ENCODE measurements at places on chromosomes 7 and 10. TPM values are rescaled to one million over a fixed set of nuclear protein-coding genes. Genes with fewer than 3 reads are reported as not detected.
A peak's percentile ranks its signal among the peaks of the same experiment; 100 is the strongest.

KIAA1549 gene
- total RNA-seq = 18.7 TPM

TCF7L2 gene
- 51.1 TPM for total RNA-seq

PTPRN2 gene
- 4.7 TPM for total RNA-seq

EGFR gene
- 5.9 TPM for total RNA-seq

NPY gene
- total RNA-seq = 0.46 TPM

CRTAC1 gene
- total RNA-seq = 1.1 TPM

MBL2 gene
- total RNA-seq = not detected

CLCN1 gene
- total RNA-seq = 0.23 TPM

GLRX3 gene
- total RNA-seq = 142 TPM

PKD2L1 gene
- total RNA-seq = not detected

DNA sequence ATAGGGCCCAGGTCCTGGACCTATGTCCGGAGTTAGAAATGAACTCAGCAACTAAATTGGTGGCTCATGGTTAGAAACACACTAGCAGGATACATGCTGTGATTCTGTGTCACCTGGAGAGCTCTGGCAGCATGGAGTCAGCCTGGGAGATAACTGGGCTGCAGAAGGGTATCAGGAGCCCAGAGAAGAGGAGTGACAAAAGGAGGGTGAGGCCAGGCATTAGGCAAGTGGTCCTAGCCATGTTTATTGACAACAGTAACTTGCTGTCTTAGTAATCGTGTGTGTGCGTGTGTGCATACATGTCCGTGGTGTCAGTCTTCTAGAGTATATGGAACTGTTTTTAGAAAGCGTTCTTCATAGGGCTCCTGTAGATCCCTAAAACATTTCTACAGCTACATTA, 157.5 kb upstream of the PHYHIPL start:
- no peaks in the 10 kb centered on the region for H3K36me3 ChIP-seq
- no peak for DNase-seq
- no peaks in the 10 kb centered on the region for H3K27me3 ChIP-seq
- peaks cover 6% of the 10 kb centered on the region for H3K4me1 ChIP-seq
- H3K4me3 ChIP-seq = no peak overlapping the region

DNA sequence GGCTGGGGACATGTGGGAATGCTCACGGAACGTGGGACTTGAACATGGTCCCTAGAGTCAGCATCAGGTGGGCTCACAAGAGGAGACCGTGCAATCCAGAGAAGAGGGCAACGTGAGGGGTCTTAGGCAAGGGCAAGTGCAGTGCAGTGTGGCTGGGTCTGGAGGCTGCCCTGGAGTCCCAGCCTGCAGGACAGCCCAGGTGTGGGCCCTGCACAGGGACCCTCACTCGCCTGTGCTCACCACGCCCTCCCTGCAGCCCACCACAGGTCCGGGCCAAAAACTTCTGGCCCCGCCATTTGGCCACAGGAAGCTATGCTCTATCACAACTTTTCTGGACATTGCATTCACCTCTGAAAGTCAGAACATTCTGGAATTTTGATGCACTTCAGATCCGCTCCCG, 133.5 kb downstream of the PAXIP1 start:
- no peak overlapping the region for H3K27ac ChIP-seq
- H3K36me3 ChIP-seq = peaks cover 79% of the 10 kb centered on the region
- H3K4me1 ChIP-seq = no peaks in the 10 kb centered on the region
- H3K4me3 ChIP-seq = no peak overlapping the region
- no peak for DNase-seq

DNA sequence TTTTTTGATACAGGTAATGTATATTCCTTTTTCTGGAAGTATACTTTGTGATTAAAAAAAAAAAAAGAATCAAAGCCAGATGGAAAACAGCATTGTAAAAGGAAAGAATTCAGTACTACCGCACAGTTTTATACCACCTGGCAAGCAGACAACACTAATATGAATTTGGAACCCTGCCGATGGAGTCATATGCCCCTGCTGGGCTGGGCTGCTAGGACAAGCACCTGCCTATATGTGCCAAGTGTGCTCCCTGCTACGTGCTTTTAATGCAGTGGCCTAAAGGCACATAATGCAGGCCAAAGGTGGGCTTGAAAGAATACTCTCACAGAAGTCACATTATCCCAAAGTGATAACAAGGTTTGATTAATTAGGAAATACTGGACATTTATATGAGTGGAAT, 29.8 kb upstream of the WAC start:
- peaks cover 20% of the 10 kb centered on the region for H3K4me1 ChIP-seq
- no peak overlapping the region for H3K27ac ChIP-seq
- H3K27me3 ChIP-seq = no peaks in the 10 kb centered on the region
- DNase-seq = no peak

- no peak overlapping the region for H3K27ac ChIP-seq
- H3K27me3 ChIP-seq = peaks cover 3% of the 10 kb centered on the region
- no peak overlapping the region for H3K4me3 ChIP-seq
- DNase-seq = no peak
- H3K4me1 ChIP-seq = peaks cover 17% of the 10 kb centered on the region
These were observed 91.1 kb downstream of the TEX36 start for GRCh38 chr10:125591886-125592285.

DNA sequence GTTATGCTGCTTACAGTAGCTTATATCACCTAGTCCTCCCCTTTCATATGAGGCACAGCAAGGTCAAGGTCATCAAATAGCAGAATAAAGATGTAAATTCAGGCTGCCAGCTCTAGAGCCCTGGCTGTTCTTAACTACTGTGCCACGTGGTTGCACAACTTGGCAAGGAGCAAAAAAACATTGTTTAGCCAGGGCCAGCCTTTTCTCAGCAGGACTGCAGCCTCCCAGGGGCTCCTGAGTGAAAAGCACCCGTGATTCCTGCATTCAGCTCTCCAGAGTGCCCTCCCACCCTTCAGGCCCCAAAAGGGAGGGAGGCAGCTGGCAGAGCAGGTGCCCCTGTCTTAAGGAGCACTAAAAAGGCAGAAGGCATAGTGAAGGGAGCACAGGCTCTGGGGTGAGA, 31.8 kb upstream of the TM9SF3 start:
- no peak overlapping the region for H3K4me3 ChIP-seq
- DNase-seq = no peak
- no peak overlapping the region for H3K27ac ChIP-seq
- peaks cover 7% of the 10 kb centered on the region for H3K4me1 ChIP-seq
- H3K27me3 ChIP-seq = no peaks in the 10 kb centered on the region

GRCh38 chr7:17159500-17160037, 138.9 kb upstream of the AHR start:
- peaks cover 5% of the 10 kb centered on the region for H3K36me3 ChIP-seq
- DNase-seq = no peak
- no peak overlapping the region for H3K4me3 ChIP-seq
- no peaks in the 10 kb centered on the region for H3K27me3 ChIP-seq
- no peaks in the 10 kb centered on the region for H3K4me1 ChIP-seq

GRCh38 chr10:123835575-123835974, 56.0 kb downstream of the CPXM2 start:
- H3K36me3 ChIP-seq = no peaks in the 10 kb centered on the region
- H3K4me1 ChIP-seq = peaks cover 28% of the 10 kb centered on the region
- no peak overlapping the region for H3K27ac ChIP-seq
- H3K4me3 ChIP-seq = no peak overlapping the region

- H3K4me1 ChIP-seq = no peaks in the 10 kb centered on the region
- no peaks in the 10 kb centered on the region for H3K27me3 ChIP-seq
- no peak overlapping the region for H3K4me3 ChIP-seq
- DNase-seq = no peak
- H3K36me3 ChIP-seq = peaks cover 9% of the 10 kb centered on the region
These were observed 284.7 kb upstream of the AKR1E2 start for GRCh38 chr10:4541292-4541691.

GRCh38 chr10:72088889-72089575, 681 bp upstream of the SPOCK2 start:
- H3K4me3 ChIP-seq = peak overlapping the region; percentile 82
- peaks cover 55% of the 10 kb centered on the region for H3K27me3 ChIP-seq
- H3K4me1 ChIP-seq = peaks cover 24% of the 10 kb centered on the region

GRCh38 chr7:111873326-111873646, 311.0 kb upstream of the IMMP2L start:
- peak overlapping the region; percentile 92 for H3K27ac ChIP-seq
- H3K27me3 ChIP-seq = no peaks in the 10 kb centered on the region
- peaks cover 40% of the 10 kb centered on the region for H3K4me1 ChIP-seq
- peaks cover 16% of the 10 kb centered on the region for H3K36me3 ChIP-seq
- no peak for DNase-seq
- H3K4me3 ChIP-seq = no peak overlapping the region

GRCh38 chr7:98493030-98493778, 92.3 kb upstream of the BAIAP2L1 start:
- H3K4me1 ChIP-seq = no peaks in the 10 kb centered on the region
- no peak for DNase-seq
- peaks cover 7% of the 10 kb centered on the region for H3K36me3 ChIP-seq
- no peak overlapping the region for H3K27ac ChIP-seq

DNA sequence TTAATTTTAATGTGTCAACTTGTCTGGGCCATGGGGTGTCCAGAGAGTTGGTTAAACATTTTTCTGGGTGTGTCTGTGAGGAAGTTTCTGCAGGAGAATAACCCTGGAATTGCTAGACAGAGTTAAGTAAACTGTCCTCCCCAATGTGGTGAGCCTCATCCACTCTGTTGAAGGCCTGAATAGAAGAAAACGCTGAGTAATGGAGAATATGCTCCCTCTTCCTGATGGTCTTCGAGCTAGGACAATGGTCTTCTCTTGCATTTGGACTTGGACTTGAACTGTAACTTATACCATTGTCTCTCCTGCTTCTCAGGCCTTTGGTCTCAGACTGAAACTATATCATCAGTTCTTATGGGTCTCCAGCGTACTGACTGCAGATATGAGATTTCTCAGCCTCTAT, 296.0 kb upstream of the IMMP2L start:
- H3K4me1 ChIP-seq = peaks cover 18% of the 10 kb centered on the region
- H3K27ac ChIP-seq = no peak overlapping the region
- no peaks in the 10 kb centered on the region for H3K27me3 ChIP-seq
- no peak for DNase-seq
- no peak overlapping the region for H3K4me3 ChIP-seq

DNA sequence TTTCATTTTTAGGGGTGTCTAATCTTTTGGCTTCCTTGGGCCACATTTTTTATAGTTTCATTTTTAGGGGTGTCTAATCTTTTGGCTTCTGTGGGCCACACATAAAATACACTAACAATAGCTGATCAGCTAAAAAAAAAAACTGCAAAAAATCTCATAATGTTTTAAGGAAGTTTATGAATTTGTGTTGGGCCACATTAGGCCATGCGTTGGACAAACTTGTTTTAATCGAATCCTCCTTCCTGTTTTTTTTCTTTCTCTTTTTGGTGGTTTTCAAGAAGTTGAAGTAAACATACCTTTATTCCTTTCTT, 37.4 kb downstream of the ZNRF2 start:
- H3K27ac ChIP-seq = peak overlapping the region; percentile 89
- H3K4me1 ChIP-seq = peaks cover 76% of the 10 kb centered on the region
- no peak overlapping the region for H3K4me3 ChIP-seq
- no peaks in the 10 kb centered on the region for H3K27me3 ChIP-seq

- no peaks in the 10 kb centered on the region for H3K4me1 ChIP-seq
- no peak overlapping the region for H3K27ac ChIP-seq
- H3K4me3 ChIP-seq = peak overlapping the region; percentile 79
- DNase-seq = no peak
- peaks cover 4% of the 10 kb centered on the region for H3K36me3 ChIP-seq
These were observed 624 bp upstream of the ZNF783 start for GRCh38 chr7:149261316-149261828.

GRCh38 chr10:21110358-21110757, 213.2 kb upstream of the NEBL start:
- no peak overlapping the region for H3K27ac ChIP-seq
- no peaks in the 10 kb centered on the region for H3K4me1 ChIP-seq
- no peak for DNase-seq
- H3K36me3 ChIP-seq = no peaks in the 10 kb centered on the region
- no peaks in the 10 kb centered on the region for H3K27me3 ChIP-seq

GRCh38 chr10:1611936-1612550, 125.3 kb downstream of the ADARB2 start:
- no peaks in the 10 kb centered on the region for H3K36me3 ChIP-seq
- no peak overlapping the region for H3K4me3 ChIP-seq
- H3K27me3 ChIP-seq = peaks cover 11% of the 10 kb centered on the region
- H3K27ac ChIP-seq = no peak overlapping the region
- H3K4me1 ChIP-seq = peaks cover 52% of the 10 kb centered on the region
- DNase-seq = peak; percentile 48

DNA sequence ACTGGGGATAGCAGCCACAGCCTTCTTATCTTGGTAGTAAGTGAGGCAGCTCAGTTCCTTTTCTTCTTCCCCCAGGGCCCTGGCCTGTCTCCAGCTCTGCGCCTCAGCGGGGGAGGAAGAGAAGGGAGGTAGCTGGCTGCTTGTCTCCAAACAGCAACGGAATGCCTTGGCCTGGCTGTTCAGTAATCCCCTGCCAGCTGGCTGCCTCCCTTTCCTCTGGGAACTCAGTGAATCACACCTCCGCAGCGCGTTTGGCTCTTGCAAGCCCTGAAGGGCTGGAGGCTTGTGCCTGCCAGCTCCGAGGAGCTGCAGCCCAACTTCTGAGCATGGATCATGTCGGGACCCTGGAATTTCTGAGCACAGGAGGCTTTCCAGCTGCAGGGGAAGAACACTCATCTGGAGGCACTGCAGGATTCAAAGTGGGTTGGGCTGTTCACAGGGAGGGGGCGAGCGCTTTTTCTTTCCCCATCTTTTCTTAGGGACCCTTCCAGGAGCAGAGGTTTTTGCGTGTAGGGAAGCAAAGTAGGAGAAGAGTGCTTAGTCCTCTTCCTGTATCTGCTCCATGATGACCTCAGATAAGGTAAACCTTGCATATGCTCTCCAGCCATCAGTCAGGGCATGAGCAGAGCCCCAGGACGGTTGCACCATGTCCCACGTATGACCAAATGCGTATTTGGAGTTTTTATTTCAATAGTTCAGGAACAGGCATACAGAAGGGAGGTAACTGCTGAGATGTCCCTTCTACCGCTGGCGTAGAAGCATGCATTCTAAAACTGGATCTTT, 253.2 kb upstream of the INHBA start:
- H3K36me3 ChIP-seq = no peaks in the 10 kb centered on the region
- H3K27me3 ChIP-seq = no peaks in the 10 kb centered on the region
- H3K4me1 ChIP-seq = peaks cover 31% of the 10 kb centered on the region
- no peak overlapping the region for H3K4me3 ChIP-seq
- peak; percentile 64 for DNase-seq

- no peaks in the 10 kb centered on the region for H3K27me3 ChIP-seq
- DNase-seq = no peak
- no peak overlapping the region for H3K27ac ChIP-seq
- H3K36me3 ChIP-seq = peaks cover 48% of the 10 kb centered on the region
These were observed 185.4 kb upstream of the SHH start for GRCh38 chr7:155997431-155998327.

- H3K4me3 ChIP-seq = no peak overlapping the region
- peaks cover 21% of the 10 kb centered on the region for H3K4me1 ChIP-seq
- DNase-seq = no peak
- peaks cover 13% of the 10 kb centered on the region for H3K36me3 ChIP-seq
- no peaks in the 10 kb centered on the region for H3K27me3 ChIP-seq
- no peak overlapping the region for H3K27ac ChIP-seq
These were observed 30.9 kb upstream of the SMKR1 start for GRCh38 chr7:129471402-129471827.

DNA sequence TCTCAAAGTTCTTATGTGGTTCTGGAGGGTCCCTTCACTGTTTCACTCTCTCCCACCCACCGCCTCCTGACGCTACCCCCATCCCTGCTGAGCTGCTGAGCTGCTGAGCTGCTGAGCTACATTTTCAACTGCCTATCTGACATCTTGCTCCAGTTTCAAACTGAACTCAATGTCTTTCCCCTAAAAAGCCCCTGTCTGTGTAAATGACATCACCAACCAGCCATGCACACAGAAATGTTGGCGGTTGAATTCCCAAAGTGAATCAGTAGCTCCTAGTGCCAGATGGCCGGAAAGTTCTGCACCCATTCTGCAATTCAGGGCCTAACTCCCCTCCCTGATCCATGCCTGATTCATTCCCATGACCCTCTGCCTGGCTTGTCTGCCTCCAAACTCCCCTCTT, 71.2 kb downstream of the WNT2 start:
- H3K27ac ChIP-seq = no peak overlapping the region
- H3K4me3 ChIP-seq = no peak overlapping the region
- H3K4me1 ChIP-seq = no peaks in the 10 kb centered on the region
- no peak for DNase-seq

Measured in WTC11 (cell line).